EH (cell line): ENCODE measurements at places on chromosomes 2 and 18.
A peak's percentile ranks its signal among the peaks of the same experiment; 100 is the strongest.

- DNase-seq, result no peak
Observed at GRCh38 chr18:33440060-33441043, at the start of gene CCDC178. CCDC178 (minus strand) TSS chr18:33440721; CDS start chr18:33412088, 28,633 bp downstream.

DNA sequence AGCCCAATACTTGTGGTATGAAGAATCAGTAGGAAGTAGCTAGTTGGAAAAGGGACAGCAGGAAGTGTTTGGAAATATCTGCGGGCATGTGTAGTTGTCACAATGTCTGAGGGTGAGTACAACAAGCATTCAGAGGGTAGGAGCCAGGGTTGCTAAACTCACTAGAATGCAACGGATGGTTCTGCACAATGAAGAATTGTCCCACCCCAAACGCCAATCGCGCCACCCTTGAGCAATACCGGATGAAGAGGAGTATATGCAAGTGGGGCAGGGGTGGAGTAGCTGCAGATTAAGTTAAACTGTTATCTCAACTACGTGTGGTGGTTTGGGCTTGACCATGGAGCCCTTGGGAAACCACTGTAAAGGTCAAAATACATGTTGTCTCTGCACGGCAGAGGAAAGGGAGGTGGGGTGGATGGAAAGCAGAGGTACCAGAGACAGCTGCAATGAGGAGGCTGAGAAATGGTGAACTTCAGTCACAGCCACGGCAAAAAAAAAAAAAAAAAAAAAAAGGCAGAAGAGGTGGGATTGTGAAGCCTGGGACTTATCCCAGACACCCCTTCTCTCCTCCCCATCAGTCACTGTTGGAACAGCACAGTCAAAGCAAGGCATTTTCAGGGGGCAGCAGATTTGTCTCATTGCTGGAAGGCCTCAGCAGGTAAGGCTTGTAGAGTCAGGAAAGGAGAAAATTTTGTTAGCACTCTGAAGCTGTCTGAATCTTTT, 5.2 kb downstream of the CCL20 start:
- DNase-seq, result no peak

DNA sequence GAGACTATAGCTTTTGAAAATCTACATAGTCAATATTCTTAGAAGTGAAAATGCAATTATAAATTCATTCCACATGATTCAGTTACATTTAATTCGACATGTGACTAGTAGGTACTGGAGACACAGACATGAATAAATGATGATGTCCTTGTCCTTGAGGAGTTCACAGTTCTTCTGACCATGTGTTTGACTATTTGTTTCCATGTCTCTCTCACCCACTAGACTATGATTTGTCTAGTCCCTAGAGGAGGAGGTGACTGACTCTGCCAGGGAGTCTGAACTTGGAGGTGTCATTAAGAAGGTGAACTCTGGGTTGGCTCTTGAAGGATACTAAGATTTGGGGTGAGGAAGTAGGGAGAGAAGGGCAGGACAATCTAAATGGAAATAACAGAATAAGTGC, 20.7 kb upstream of the UGP2 start:
- no peak for DNase-seq

DNA sequence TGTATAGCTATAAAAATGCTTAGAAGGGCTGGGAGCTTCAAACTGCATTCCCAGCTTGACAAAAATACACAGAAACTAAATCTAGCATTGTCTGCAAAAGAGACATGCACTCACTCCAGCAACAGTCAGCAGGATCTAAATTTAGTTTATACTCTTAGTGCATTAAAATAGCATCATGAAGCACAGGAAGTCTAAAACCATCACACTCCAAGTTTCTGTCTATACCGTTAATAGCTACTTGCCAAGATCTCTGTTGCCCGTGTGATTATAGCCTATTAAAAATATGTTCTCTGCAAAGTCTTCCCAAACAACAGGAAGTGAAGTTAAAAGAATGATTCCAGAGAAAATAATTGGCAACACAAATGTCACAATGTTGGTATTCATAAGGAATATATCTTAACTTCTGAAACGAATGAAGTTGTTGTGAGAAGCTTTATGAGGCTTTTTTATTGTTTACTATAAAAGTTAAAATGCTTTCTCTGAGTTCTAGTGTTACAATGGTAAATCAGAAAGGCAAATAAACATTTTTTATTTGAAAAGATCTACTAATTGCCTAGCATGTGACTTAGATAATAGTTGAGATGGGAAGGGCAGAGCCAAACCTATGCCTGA, 184.2 kb downstream of the ZNF385B start:
- DNase-seq, result peak; percentile 86

DNA sequence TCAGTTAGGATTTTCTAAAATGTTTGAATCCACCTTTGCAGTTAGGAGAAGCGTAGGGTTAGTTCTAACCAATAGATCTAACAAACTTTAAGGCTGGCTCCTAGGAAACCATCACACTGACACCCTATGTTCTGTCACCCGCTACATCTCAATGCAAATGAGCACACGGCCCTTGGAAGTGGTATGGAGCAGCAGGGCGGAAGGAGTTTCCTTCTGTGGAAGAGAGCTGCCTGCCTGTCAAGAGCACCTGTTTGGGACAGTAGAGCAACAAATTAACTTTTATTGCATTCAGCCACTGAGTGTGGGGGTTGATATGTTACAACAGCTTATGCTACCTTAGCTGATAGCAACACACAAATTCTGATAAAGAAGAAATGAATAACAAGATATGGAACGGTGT, 306.9 kb upstream of the RAB6C start:
- DNase-seq, result no peak

DNA sequence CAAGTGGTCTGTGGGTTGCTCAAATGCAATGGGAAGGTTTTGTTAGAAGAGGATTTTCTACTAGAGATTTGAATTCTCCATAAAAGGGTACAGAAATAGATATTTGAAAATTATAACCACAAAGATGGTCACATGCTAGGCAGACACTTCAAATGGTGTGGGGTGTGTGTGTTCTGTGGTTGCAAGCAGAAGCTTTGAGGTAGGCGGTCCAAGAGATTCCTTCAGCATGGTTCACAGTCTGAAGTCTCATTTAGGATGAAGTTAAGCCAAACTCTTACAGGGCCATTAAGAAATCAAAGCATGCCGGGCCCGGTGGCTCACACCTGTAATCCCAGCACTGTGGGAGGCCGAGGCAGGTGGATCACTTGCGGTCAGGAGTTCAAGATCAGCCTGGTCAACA, 38.3 kb upstream of the RMDN2 start:
- DNase-seq, result peak; percentile 74

DNA sequence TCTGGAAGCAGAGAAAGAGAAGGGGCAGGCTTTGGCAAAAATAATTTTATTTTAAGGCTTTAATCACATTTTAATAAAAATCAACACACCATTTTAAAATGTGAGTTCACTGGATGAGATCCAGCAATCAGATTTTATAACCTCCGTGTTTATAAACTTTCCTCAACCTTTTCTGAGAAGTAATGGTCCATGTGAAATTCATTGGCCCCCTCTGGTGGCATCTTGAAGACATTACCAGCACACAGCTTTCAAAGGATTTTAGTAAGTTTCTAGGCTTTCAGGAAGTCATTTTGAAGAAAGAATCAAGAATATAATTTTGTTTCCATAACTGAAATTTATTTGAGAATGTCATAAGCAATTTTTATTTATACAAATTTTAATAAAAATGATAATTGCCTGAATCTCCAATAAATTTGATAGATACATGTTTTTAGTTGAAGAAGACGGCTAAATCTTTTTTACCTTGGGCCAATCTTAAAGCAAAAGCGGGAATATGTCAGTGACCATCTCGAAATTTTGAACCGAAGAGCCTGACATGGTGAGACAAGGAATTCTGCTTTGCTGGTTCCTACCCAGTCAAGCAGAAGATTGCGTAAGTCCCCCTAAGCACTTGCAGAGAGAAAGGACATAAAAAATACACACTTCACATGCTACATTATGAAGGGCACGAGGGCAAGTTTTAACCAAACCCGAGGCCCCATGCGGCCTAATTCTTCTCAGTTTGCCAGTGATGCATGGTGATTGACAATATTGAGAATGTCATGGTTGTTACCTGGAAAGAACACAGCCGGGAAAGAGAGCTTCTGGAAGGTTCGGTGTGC, 128.4 kb upstream of the CBLN2 start:
- DNase-seq, result peak; percentile 17

DNA sequence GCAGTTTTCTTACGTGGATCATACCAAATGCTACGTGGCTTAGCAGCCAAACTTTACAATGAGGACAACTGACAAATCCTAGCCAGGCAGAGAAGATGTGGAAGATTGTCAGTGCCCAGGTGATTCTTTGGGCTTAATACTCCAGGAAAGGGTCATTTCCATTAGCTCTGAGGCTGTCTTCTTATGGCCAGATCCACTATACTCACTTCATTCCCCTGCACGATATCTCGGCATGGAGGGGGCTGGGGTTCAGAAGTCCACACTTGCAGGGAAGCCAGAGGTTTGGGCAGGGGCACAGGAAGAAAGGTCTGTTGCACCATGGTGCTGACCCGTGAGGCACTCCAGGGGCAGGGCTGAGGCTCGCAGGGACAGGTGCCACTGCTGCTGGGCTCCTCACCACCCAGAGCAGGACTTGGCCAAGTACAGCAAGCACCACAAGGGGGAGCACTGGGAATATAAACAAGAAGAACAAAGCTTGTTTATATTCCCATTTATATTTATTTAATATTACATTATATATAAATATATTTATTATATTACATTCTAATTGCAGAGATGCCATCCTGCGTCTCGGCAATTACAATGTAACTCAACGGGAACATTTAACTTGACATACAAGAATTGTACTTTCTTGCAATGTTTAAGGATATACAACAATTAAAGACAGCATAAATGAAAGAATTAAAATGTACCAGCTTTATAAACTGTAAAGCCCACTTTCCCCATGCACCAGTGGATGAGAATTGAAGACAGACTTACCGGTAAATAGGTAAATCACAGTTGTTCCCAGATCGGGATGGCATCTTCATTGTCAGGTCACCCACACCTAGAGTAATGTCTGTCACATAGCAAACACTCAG, 27.2 kb downstream of the CLUL1 start:
- DNase-seq, result peak; percentile 65

GRCh38 chr2:29747786-29748470, 173.5 kb downstream of the ALK start:
- peak; percentile 77 for DNase-seq

DNA sequence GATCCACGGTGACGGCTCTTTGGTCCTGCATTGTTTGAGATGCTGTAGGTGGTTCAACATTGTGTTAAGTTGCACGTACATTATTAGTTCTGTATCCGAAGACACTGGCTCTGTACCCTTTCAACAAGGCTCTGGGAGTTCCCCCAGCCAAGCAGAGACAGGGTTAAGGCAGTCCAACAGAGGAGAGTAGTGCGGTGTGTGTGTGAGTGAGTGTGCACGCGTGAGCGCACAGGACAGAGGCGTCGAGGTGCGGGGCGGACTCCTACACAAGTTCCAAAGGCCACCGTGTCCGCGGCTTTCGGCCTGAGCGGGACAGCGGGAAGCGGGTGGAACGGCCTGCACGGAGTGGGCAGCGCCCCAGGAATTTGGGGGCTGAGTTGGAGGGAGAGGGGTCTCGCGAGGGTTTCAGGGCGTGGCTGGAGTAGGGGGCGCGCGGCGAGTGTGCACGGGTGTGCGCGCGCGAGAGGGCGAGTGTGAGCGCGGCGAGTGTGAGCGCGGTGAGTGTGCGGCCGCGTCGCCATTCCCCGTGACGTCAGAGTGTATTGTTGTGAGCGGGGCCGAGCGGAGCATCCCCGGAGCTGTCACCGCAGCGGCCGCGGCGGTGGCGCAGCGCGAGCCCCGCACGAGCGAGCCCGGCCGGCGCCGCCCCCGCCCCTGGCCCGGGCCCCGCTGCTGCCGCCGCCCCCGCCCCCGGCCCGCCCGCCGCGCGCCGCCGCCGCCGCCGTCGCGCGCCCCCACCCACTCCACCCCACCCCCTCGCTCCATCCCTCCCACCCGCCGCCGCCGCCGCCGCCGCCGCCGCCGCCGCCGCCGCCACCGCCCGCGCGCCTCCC, at the start of gene ASXL3:
Gene ASXL3 (plus strand): TSS at position 535 of the 833 bp plus-strand sequence. CDS start 413 bp downstream, outside the sequence.
- no peak for DNase-seq

DNA sequence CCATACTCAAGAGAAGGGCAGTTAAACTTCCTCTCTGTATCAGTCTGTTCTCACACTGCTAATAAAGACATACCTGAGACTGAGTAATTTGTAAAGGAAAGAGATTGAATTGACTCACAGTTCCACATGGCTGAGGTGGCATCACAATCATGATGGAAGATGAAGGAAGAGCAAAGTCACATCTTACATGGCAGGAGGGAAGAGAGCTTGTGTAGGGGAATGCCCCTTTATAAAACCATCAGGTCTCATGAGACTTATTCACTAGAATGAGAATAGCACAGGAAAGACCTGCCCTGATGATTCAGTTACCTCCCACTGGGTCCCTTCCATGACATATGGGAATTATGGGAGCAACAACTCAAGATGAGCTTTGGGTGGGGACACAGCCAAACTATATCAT, 1.4 kb upstream of the IL36B start:
- no peak for DNase-seq

DNA sequence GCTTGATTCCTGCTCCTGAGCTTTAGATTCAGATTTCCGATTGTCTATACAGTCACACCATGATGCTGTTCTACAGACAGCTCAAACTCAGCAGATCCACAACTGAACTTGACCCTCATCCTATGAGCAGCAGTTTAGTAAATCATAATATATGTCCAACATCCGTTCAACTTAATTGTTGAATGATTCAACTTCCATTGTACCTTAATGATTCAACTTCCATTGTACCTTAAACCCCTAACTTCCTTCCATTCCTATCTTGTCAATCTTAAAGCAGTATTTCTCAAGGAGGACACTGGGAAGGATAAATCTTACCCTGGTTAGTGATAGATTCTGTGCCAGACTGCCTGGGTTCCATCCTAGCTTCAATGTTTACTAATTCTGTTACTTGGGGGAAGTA, 60.1 kb downstream of the PIGN start:
- no peak for DNase-seq

GRCh38 chr2:10534514-10535250, 86.6 kb upstream of the ODC1 start:
- DNase-seq, result peak; percentile 84

- DNase-seq, result no peak
Observed at GRCh38 chr18:57585855-57586250, 649 bp downstream of the FECH start.
